Coronary artery (tissue), 2 donors: ENCODE measurements at places on chromosomes 2 and 18.

DNA sequence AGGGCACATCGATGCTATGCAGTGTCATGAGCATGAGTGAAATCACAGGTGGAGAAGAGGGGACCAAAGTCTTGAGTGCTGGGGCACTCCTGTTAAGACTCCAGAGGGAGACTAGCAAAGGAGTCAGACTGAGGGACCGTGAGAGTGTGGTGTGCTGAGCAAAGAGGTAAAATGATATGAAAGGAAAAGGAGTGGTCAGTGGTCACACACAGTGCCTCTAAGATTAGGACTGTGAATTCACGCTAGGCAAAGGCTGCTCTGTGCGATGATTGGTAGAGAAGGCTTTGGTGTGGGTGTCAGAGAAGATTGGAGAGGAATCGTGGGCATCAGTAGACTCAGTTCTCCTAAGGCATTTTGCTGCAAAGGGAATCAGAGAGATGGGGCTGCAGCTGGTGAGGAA is 12.8 kb downstream of the SOCS6 start:
- no peak for DNase-seq

DNA sequence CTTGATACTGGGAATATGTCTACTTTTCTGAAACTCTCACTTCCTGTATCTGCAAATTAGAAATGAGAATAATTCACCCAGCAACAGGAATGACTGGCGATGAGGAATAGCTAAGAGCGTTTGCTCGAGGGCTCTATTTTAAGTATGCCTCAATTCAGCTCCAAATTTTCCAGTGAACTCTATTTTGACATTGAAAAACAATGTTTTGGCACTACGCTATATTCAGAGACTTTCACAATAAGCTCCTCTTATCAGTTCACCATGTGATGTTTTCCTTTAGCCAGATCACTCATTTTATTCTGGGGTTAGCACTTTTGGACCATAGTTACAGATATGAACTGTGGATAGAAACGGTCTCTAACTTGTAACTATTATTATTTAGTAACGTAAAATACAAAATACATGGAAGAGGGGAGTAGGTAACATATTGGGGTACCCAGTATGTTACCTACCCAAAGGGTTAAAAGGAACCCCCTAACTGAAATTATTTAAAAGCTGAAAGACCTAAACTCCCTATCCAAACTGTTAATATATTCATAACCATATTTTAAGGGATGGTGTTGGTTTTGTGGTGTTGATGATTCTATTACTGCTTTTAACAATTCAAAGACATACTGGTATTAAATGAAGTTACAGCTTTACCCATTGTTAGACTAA is 28.1 kb downstream of the SLC40A1 start:
- no peak for DNase-seq

DNA sequence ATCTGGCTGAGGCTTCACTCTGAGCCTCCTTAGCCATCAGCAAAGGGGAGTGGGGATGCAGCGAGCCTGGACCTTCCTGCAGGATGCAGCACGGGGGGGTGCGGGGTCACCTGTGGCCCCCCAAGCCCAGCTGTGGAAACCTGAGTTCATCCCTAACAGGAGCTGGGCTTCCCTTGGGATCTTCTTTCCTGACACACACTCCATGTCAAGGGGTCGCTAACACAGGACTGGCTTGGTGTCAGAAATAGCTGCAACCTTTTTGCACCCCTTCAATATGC is 174.7 kb downstream of the RTP5 start:
- peak; percentile 46 for DNase-seq

DNA sequence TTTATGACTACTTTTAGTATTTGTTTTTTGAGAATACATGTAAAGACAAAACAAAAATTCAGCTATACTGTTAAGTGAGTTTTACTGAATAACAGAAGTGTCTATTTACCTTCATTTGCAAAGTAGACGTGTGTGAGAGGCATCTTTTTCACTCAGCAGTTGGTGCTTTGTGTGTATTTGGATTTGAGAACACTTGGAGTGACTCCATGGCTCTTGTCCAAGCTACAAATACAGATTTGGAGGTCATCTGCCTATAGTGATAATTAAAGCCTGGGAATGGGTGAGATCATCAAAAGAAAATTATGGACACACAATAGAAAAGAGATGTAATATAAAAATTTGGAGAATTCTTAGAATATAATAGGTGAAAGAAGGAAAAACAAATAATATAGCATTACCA is 6.2 kb downstream of the NAB1 start:
- no peak for DNase-seq

GRCh38 chr2:132374961-132375360 is 41.6 kb upstream of the GPR39 start:
- no peak for DNase-seq

DNA sequence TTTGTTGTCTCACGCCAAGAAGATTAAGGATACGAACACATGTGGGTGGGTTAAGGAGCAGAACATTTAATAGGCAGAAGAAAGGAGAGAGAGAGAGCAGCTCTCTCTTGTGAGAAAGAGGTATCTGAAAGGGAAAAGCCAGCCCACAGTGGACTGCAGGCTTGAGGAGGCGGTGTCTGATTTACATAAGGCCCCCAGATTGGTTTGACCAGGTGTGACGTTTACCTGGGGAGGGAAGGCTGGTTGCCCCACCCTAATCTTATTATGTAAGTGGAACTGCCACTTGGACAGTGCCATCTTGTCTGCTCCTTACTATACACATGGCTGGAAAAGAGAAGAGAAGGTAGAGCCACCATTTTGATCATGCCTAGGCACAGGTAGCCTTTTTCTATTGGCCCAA is 189.2 kb downstream of the NCK2 start:
- no peak for DNase-seq

- DNase-seq = no peak
Observed at GRCh38 chr18:74994502-74995418, 214.2 kb downstream of the PTGR3 start.

DNA sequence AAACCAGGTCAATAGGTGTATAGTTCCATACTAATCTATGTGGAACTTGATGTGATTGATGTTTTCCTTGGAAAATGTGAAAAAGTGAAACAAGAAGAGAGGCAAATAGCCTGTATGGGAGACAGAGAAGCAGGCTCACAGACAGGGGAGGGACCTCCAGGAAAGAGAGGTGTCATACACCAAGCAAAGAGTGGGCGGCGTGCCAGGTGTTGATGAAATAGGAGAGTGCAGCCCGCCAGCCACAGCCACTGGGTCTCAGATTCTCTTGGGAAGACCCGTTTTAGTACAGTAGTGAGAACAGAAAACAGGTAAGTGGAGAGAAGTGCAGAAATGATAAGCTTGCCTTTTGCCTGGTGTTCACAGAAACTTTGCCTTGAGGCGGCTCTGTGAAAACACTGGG is 301.9 kb downstream of the ZNF407 start:
- no peak for DNase-seq

DNA sequence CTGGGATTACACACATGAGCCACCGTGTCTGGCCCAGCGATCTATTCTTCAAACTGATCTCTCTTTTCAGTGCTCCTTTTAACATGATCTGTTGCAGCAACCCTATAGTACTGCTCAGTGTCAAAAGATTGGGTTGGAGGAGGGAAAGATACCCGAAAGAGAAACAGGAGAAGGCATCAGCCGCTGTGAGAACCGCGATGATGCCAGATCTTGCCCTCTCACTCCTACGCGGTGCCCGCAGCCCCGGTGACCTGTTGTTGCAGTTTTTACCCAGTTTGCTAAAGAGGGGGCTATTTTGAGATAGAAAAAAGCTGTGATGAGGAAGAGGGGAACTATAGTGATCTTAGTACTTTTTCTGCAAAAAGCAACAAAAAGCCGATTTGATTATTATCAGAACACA is 335.5 kb downstream of the KCNS3 start:
- DNase-seq = no peak

GRCh38 chr18:79367989-79368388 is 27.7 kb upstream of the NFATC1 start:
- DNase-seq = no peak

DNA sequence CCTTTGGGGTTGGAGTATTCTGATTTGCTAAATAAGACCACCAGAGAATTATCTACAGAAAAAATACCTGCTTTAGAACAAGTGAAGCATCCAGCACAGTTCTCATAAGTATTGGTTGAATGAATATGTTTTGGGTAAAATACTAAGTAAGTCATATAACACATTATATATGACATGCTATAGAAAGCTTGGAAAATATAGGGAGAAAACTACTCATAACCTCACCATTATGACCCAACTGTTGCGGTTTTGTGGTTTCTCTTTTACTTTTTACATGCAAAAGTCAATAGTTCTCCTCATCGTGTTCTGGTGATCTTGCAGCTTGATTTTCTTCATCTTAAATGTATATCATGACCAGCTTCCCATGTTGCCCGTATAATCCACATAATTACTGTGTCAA is 66.2 kb downstream of the DIPK1C start:
- no peak for DNase-seq

DNA sequence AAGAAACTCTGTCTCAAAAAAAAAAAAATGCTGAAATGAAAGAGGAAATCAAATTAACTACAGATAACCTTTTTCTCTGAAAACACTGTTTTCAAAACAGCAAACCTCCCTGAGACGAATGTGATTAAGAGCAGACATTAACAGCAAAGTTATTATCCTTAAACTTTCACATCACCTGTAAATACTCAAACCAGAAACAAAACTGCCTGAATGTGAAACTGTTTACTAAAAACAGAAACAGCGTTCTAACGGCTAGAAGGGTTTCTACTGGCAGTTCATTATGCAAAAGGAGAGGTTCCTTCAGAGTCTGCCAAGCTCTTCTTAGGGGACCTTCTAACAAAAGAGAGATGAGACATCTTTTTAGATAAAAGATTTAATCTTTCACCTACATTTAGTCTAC is 45.9 kb downstream of the PNO1 start:
- DNase-seq = no peak

GRCh38 chr2:121475811-121476571 is 54.7 kb upstream of the RNU4ATAC start:
- no peak for DNase-seq

- no peak for DNase-seq
Observed at GRCh38 chr2:58871469-58872142, 630.5 kb upstream of the FANCL start.

DNA sequence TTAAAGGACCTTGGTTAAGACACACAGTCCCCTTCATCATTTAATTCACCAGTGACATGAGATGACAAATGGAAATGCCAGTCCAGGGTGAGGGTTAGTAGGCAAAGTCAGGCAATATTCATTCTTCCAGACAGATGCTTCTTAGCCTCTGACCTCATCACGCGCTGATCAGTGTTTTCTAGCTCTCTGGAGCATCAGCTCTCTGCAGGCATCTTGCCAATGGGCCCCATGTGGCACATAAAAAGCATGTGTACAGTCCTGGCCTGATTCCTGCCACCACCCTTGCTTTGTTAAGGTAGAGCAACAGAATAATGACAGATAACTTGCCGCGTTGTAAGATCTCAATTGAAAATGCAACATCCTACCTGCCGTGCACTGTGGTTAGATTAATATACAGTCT is 20.3 kb upstream of the NPAS2 start:
- no peak for DNase-seq

GRCh38 chr2:159140070-159140769 is 146.3 kb downstream of the WDSUB1 start:
- DNase-seq = no peak

- DNase-seq = no peak
Observed at GRCh38 chr18:74497324-74497676, 1.1 kb downstream of the CNDP2 start.

DNA sequence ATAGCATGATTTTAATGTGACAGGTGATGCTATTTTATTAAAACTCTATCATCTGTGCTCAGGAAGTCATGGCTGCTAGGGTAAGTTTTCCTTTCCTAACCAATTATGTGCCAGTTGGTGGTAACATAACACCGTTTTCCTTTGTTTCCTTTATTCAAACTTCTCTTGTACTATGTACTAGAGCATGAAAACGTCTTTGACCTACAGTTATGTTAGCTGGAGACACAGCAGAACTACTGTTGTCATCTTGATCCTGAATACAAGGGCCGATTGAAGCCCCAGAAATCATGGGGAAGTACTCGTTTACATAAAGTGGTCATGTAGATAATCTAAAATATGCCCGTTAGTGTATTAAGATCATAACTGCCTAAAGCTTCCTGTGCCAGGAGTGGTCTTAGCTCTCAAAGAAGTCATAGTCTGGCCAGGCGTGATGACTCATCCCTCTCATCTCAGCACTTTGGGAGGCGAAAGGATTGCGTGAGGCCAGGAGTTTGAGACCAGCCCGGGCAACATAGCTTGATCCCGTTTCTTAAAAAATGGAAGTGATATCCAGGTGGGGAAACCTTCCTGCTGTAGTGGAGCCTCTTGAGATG is 20.5 kb downstream of the NEDD4L start:
- no peak for DNase-seq

GRCh38 chr2:69575926-69576325 is 67.6 kb downstream of the AAK1 start:
- no peak for DNase-seq

GRCh38 chr2:85727798-85728197 is 26.0 kb upstream of the ATOH8 start:
- peak; percentile 75 for DNase-seq

DNA sequence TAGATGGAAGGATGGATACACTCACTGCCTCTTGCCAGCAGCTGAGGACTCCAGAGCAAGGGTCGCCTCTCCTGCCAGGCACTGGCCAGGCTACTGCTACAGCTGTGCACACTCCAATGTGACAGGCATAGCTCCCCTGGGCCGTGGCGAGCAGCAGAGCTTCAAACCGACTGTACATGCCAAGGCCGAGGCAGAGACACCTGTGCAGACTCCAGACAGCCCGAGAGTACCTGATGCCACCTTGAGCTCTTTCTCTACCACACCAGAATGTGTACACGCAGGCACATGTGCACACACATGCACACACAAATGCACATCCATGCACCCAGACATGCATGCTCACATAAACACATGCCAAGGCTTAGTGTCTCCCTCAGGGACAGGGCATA is 508.3 kb upstream of the MYT1L start:
- peak; percentile 62 for DNase-seq

- DNase-seq = no peak
Observed at GRCh38 chr2:190340369-190340768, 3.0 kb upstream of the INPP1 start.

GRCh38 chr2:65366595-65367125 is 65.7 kb downstream of the SPRED2 start:
- no peak for DNase-seq

DNA sequence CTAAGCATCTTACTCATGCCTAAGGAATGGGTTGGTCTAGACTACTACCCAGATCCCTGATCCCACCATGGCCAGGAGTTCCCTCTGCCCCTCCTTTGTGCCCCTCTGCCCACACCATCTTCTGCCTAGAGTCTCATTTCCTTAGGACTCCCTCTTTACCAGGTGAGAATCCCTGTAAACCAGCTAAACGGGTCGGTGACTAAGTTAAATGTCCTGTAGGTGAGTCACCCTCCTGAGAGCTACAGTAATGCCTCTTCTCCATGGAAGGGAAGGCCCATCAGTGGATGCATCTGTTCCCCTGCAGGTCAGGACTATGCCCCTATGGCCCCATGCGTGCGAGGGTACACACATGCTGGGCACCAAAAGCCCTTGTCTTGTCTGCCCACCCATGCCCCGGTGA is 25.4 kb downstream of the PTGR3 start:
- DNase-seq = no peak

- DNase-seq = no peak
Observed at GRCh38 chr2:214014551-214015220, 396.2 kb upstream of the VWC2L start.

- no peak for DNase-seq
Observed at GRCh38 chr2:62363166-62363565, 142.8 kb downstream of the TMEM17 start.
